ENCODE measurements at places on chromosomes 11 and 22.

GRCh38 chr11:27783701-27784355 lies 83.6 kb upstream of the BDNF start:
- DNase-seq, result no peak

DNA sequence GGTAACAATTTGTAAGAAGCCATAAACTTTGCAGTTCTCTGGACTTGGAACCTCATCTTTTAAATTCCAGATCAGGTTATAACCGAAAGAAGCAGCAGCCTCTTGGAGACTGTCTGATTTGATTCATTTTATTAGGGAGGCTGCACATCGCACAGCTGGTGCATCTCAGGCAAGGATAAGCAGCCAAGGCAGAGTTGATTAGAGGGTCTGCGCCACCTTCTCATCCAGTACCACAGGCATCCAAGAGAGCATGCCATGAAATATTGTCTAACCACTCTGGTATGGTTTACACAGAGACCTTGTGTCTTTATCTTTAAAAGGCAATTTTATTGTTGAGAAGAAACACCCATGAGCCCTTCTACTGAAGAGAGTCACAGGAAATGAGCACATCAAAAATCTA lies 16.2 kb upstream of the CWF19L2 start:
- DNase-seq, result no peak

DNA sequence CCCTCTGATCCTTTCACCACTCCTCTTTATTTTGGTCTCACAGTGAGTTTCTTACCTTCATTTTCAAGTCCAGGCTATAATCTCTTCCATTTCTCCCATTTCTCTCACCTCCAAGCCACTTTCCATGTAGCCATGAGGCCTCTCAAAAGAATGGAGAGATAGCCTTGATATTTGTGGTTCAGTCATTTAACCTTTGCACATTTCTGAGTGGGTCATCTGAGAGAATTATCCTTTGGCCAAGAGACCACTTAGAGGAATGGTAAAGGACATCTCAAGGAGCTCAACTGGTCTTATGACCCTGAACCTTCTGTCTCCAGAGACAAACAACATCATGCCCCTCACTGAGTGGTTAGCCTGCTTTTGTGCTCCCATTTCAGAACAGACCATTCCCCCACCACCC lies 121.1 kb downstream of the KIRREL3 start:
- DNase-seq, result no peak

DNA sequence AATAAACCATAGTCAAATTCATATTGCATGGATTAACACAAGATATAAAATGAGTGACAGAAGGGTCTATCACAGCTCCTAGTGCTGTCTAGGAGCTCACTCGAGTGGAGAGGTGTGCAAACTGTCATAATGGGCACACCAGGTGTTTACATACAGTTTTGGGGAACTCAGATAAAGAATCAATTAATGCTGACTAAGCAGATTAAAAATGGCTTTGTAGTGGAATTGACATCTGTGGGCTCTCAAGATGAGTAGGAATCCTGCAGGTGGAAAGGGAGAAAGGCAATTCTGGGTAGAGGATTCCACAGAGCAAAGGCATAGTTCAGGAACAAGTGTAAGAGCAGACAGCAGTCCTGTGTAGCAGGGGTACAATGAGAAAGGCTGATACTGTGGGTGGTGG lies 496.2 kb upstream of the CCDC90B start:
- DNase-seq, result no peak
